ENCODE measurements at places on chromosomes 2 and 18.

GRCh38 chr2:122193622-122194021 lies 438.2 kb downstream of the TSN start:
- no peak for DNase-seq

GRCh38 chr18:62279561-62279960 lies 45.5 kb upstream of the TNFRSF11A start:
- no peak for DNase-seq

DNA sequence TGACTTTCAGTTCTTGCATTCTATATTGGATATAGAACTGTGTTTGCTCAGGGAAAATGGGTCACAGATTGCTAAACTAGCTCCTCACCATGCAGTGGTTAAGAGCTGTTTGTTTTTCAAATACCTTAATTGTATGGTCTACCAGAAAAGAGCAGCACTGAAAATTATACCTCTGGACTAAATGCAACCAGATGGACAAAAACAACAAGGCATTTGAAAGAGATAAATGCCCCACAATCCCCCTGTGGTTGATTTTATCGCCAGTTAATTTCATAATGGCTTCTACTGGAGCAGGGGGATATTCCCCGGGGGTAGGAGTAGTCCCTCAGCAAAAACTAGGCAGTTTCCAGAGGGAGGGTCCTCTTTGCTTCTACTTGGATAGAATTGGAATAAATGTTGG lies 267.9 kb upstream of the TNP1 start:
- no peak for DNase-seq

DNA sequence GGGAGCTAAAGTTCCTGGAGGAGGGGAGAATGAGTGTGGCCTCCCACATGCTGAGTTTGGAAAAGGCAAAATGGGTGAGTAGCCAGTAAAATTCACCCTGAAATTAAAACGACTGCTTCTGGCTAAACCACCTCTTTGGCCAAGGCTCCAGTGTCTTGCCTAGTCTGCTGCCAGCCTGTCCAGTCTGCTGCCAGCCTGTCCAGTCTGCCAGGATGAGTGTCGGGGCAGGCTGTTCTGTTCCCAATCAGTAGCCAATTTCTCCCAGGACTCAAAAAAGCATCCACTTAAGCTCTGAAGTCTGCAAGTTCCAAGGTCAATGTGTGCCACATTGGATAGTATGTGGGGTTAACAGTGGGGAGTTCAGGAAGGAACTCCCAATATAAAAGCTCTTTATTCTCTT lies 134.6 kb upstream of the KLHL29 start:
- no peak for DNase-seq

GRCh38 chr2:18479947-18480369 lies 80.5 kb downstream of the RDH14 start:
- DNase-seq = no peak

GRCh38 chr2:25088817-25089516 lies 47.1 kb downstream of the EFR3B start:
- no peak for DNase-seq

DNA sequence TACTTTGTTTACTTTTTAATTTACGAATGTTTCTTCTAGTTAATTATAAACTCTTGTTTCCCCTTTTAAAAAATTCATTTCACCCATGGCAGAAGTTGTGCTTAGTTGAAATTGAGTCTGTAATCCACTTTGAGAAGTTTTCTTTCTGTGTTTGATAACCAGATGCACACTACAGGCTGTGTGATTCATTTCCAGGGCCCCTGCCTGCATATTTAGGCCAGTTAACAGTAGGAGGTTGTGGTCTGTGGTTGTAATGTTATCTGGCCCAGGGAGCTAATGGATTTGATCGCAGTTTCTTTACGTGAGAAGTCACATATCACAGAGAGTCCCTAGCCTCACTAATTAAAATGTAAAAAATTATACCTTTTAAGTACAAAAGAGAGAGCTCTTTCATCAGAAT lies 3.3 kb downstream of the CDH7 start:
- no peak for DNase-seq

DNA sequence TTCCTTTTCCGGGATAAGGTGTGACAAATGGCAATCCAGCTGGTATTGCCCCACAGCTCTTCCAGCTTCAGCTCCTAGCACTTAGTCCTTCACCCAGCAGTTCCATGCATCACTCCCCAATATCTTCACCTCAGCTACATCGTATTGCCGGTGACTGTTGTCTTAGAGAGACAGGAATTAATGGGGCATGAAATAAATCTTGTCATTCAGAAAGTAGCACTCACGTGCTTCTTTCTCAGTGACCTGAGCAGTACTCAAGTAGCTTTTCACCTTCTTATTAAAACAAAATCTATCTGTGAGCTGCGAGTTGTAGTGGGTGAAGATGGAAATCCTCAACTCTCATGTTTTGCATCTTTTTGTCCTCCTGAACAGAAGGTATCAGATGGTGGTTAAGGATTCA lies 72.8 kb downstream of the PTH2R start:
- DNase-seq = no peak

GRCh38 chr2:85887566-85888019 lies 1.2 kb downstream of the ST3GAL5 start:
- DNase-seq = peak; percentile 61

GRCh38 chr2:64275174-64275466 lies 130.9 kb upstream of the PELI1 start:
- no peak for DNase-seq

DNA sequence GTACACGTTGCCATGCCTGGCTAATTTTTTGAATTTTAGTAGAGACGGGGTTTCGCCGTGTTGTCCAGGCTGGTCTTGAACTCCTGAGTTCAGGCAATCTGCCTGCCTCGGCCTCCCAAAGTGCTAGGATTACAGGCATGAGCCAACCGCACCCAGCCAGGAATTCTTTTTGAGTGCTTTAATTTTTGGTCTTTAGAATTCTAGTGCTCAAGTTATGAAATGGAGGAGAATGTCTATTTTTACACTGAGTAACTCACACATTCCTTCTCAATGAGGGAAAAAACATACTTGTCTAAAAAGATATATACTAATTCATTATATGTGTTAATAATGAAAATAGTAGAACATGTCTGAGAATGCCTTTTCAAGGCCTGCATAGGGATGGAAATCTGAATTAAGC lies 8.5 kb downstream of the ZNF396 start:
- no peak for DNase-seq

DNA sequence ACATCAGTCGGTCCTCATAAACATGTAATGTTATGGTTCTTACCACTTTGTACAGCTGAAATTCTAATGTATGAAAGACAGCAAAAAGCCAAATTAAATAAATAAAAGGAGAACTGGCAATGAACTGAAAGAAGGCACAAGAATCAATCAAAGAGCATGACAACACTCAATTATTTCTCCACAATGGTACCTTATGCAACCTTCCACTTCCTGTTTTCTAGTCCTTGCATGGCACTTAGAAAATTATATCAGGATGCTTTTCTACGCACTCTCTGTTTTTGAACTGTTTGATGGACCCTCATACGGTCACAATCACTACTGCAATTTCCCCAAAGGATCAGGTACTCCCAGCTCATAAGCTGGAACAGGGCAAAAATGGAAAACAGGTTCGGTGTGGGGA lies 81.6 kb downstream of the EPB41L3 start:
- DNase-seq = no peak

- no peak for DNase-seq
Observed at GRCh38 chr2:237786936-237787335, 11.6 kb upstream of the RBM44 start.

DNA sequence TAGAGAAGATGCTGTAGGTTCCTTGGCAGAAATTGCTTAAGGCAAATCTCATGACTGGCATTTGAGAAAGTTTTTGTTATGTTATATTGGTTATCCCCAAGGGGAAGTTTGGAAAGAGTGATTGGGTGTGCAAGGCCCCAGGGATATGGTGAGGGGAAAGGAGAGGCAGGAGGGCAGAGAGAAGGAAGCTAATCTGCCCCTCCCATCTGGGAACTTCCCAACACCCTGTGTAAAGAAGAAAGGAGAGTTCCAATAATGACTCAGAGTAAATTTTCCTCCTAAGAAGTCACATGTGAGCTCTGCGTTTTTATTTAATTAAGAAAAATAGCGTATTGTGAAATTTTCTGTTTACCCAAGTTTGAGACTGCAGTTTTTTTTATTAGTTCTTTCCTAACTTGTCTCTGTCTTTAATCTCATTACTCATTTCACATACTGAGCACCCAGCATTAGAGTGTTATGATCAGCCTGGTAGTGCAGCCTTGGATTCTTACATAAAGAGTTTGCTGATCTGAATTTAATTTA lies 3.1 kb upstream of the KYNU start:
- DNase-seq = no peak

- DNase-seq = no peak
Observed at GRCh38 chr2:229520691-229521096, 193.7 kb downstream of the DNER start.

Data from stimulated activated CD4-positive, alpha-beta T cell treated with anti-CD3 and anti-CD28 coated beads, Interleukin-2, amount 100 ng/mL, for 24 hours (primary cell).